ENCODE measurements at places on chromosomes 6 and 20.

DNA sequence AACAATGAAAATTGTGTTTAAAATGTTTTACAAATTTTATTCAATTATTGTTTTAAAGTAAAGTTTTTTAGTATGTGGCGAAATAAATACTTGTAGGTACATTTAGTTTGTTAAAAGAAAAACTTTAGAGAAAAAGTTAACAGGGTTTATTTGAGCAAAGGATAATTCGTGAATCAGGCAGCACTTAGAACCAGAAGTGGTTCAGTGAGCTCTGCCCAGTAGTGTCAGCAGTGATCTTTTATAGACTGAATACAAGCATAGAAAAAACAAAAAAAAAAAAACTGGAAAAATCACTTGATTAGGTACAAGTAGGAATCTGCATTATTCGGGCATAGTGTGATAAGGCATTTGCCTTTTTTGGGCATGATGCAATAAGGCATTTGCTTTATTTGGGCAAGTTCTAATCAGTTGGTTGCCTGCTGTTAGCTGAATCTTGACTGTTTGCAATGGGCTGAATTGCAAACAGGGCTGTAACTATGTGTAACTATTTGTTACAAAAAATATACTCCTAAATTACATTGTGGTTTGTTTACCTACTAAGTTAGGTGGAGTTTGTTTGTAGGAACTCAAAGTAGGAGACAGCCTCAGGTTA is 122.9 kb upstream of the MMS22L start:
- H3K4me1 ChIP-seq: no peaks in the 10 kb centered on the region
- peak; percentile 73 for DNase-seq
- no peaks in the 10 kb centered on the region for H3K36me3 ChIP-seq
- no peak overlapping the region for H3K4me3 ChIP-seq
- H3K27me3 ChIP-seq: no peaks in the 10 kb centered on the region

DNA sequence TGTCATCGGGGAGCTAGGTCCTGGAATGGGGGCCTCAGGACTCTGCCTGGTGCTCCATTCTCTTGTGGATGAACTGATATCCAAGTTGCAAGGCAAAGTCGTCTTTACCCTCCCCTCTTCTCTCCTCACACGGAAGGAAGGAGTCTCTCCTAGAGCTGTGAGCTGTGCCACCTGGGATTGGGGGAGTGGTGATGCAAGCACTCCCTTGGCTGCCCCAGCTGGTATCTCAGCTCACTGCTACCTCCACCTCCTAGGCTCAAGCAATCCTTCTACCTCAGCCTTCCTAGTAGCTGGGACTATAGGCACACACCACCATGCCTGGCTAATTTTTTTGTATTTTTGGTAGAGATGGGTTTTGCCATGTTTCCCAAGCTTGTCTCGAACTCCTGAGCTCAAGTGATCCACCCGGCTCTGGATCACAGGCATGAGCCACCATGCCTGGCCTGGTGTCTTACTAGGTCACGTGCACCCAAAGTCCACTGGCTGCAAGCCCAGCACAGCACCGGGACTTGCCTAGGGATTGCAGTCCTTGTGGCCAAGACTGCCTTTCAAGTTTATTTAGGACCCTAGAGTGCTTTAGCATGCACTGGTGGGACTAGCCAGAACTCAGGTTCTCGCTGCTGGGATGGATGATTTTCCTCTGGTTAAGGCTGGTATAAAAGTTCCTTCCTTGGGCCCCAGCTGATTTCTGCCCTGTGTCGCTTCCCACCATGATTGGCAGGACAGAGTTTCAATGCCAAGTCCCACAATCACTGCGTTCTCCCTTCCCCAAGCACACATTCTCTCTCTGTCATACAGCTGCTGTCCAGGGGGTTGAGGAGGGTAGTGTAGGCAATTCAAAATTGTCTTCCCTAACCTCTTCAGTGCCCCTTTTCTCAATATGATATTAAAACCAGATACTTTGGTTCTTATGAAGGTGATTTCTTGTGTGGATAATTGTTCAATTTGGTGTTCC is 33.5 kb downstream of the SMAP1 start:
- H3K4me1 ChIP-seq: no peaks in the 10 kb centered on the region
- H3K27ac ChIP-seq: no peak overlapping the region
- no peak overlapping the region for H3K4me3 ChIP-seq

DNA sequence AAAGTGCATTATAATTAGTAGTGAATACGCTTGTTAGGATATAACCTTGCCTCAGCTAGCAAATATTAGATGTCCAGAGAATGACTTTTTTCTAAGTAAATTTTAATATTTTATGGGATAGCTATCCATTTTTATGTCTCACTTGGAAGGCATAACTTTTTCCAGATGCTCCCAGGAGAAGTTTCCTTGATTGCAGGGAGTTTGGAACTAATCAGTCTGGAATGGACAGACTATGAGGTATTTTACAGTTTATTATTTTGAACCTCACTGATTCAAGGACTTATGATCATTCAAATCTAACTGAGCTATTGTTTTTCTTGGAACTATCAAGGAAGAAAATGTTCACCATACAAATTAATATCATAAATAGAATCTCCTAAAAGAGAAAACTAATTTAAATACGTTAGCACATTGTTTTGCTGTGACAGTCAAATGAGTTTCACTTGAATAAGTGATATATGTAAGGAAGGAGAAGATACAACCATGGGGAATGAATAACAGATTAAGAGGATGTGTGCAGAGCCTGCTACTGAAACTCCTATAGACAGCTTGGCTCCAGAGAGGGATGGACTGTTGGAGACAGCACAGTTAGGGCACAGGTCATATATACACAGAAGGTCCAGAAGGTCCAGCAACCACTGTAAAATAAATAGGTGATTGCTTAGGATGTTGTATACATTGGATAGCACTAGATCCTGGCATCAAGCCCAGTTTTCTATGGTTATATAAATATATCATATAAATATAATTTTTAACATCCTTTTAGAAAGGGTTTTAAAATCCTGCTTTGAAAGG is 20.6 kb upstream of the LCA5 start:
- H3K27me3 ChIP-seq: no peaks in the 10 kb centered on the region
- H3K4me3 ChIP-seq: no peak overlapping the region
- no peak overlapping the region for H3K27ac ChIP-seq
- H3K36me3 ChIP-seq: no peaks in the 10 kb centered on the region
- DNase-seq: no peak

DNA sequence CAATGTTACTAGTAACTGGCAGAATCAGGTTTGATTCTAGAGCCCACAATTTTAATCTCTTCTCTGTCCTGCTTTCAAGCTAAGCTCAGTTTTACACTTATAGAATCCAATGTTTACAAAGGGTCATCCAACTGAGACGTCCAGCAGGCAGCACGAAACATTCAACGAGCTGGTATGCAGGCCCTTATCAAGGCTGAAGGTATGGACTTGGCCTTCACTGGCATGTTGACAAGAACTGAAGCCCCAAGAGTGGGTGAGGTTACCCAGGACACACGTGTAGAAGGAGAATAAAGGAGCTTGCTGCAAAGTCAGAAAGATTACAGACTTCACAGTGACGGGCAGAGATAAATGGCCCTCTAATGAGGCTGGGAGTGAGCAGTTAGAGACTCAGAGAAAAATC is 187.4 kb downstream of the KIF16B start:
- H3K36me3 ChIP-seq: no peaks in the 10 kb centered on the region
- H3K27ac ChIP-seq: no peak overlapping the region
- no peak overlapping the region for H3K4me3 ChIP-seq
- no peaks in the 10 kb centered on the region for H3K4me1 ChIP-seq

DNA sequence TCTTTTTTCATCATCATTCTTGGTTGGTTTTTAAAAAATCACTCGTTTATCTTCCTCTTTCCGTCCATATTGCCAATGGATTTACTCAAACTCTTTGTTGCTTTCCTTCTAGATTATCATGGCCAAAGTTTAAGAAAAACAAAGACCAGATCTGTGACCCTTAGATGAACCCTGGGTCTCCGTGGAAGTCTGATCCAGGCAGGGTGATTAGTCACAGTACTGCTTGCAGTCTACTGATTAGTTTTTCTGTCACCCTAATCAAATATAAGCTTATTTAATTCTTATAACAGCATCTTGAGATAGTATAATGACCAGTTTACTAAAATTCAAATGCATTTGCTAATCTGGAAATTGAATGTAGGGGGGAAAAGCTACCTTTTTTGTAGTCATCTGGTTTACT is 6.0 kb upstream of the SMIM28 start:
- no peak overlapping the region for H3K27ac ChIP-seq
- no peak overlapping the region for H3K4me3 ChIP-seq
- no peaks in the 10 kb centered on the region for H3K36me3 ChIP-seq
- no peak for DNase-seq

GRCh38 chr6:124223611-124224345 is 420.1 kb downstream of the NKAIN2 start:
- H3K4me1 ChIP-seq: no peaks in the 10 kb centered on the region
- no peaks in the 10 kb centered on the region for H3K36me3 ChIP-seq
- H3K27me3 ChIP-seq: no peaks in the 10 kb centered on the region
- no peak overlapping the region for H3K4me3 ChIP-seq

DNA sequence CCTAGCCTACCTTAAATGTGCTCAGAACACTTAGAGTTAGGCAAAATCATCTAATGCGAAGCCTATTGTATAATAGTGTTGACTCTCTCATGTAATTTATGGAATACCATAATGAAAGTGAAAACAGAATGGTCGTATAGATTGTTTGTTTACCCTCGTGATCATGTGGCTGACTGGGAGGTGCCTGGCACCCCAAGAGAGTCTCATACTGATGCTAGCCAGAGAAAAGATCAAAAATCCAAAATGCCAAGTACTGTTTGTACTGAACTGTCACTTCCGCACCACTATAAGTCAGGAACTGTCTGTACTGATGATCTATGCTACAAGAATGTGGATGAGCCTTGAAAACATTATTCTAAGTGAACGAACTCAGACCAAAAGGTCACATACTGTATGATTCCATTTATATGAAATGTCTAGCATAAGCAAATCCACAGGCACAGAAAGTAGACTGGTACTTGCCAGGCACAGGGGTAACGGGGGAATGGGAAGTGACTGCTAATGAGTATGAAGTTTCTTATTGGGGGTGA is 22.4 kb downstream of the ZMYND8 start:
- no peak overlapping the region for H3K4me3 ChIP-seq
- H3K4me1 ChIP-seq: peaks cover 10% of the 10 kb centered on the region
- H3K36me3 ChIP-seq: no peaks in the 10 kb centered on the region
- DNase-seq: no peak
- H3K27ac ChIP-seq: no peak overlapping the region

DNA sequence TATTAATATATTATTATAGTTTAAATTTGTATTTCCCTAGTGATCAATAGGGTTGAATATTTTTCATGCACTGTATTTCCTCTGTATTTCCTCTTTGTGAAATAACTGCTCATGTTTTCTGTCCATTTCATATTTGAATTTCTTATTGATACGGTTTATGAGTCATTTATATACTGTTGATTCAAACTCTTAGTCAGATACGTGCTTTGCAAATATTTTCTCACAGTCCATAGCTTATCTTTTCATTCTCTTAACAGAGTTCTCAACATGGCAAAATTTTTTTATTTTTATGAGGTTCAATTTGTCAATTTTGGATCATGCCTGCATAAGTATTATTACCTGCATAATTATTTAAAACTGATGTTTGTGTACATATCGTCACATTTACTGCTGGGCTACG is 329.6 kb downstream of the HAO1 start:
- H3K4me1 ChIP-seq: no peaks in the 10 kb centered on the region
- no peaks in the 10 kb centered on the region for H3K36me3 ChIP-seq
- H3K27me3 ChIP-seq: no peaks in the 10 kb centered on the region
- no peak overlapping the region for H3K27ac ChIP-seq
- H3K4me3 ChIP-seq: no peak overlapping the region

DNA sequence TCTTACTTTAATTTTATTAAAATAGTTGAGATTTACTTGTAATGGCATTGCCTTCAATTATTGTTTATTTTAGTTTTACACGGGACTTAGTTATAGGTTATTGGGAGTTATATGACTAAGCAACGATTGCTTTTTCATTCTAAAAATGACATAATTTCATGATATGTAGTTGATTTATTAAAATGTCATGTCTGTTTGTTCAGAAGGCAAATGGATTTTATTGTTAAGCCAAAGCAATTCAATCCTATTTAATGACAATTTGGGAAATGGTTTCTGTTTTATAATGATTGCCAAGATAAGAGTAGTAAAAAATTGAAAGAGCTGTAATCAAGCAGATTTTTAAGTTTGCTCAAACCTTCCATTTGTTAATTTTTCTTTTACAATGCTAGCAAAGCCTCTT is 74.7 kb downstream of the PHACTR2 start:
- H3K4me1 ChIP-seq: peaks cover 4% of the 10 kb centered on the region
- no peak overlapping the region for H3K4me3 ChIP-seq
- H3K36me3 ChIP-seq: no peaks in the 10 kb centered on the region
- H3K27me3 ChIP-seq: no peaks in the 10 kb centered on the region

GRCh38 chr6:135481783-135482369 is 15.7 kb downstream of the AHI1 start:
- no peak overlapping the region for H3K4me3 ChIP-seq
- H3K36me3 ChIP-seq: peaks cover 2% of the 10 kb centered on the region
- no peak for DNase-seq
- H3K27ac ChIP-seq: no peak overlapping the region
- no peaks in the 10 kb centered on the region for H3K27me3 ChIP-seq
- H3K4me1 ChIP-seq: no peaks in the 10 kb centered on the region

GRCh38 chr6:148932731-148933130 is 185.9 kb downstream of the UST start:
- H3K27me3 ChIP-seq: no peaks in the 10 kb centered on the region
- H3K27ac ChIP-seq: no peak overlapping the region
- H3K36me3 ChIP-seq: no peaks in the 10 kb centered on the region
- DNase-seq: no peak
- no peak overlapping the region for H3K4me3 ChIP-seq
- H3K4me1 ChIP-seq: no peaks in the 10 kb centered on the region

GRCh38 chr20:4493386-4493785 is 228.3 kb upstream of the PRND start:
- no peak for DNase-seq
- H3K36me3 ChIP-seq: no peaks in the 10 kb centered on the region
- H3K4me1 ChIP-seq: no peaks in the 10 kb centered on the region
- no peak overlapping the region for H3K4me3 ChIP-seq

GRCh38 chr6:70312165-70312745 is 9.4 kb upstream of the COL9A1 start:
- H3K4me1 ChIP-seq: no peaks in the 10 kb centered on the region
- no peaks in the 10 kb centered on the region for H3K36me3 ChIP-seq
- peak; percentile 37 for DNase-seq
- H3K27me3 ChIP-seq: no peaks in the 10 kb centered on the region
- H3K27ac ChIP-seq: no peak overlapping the region

DNA sequence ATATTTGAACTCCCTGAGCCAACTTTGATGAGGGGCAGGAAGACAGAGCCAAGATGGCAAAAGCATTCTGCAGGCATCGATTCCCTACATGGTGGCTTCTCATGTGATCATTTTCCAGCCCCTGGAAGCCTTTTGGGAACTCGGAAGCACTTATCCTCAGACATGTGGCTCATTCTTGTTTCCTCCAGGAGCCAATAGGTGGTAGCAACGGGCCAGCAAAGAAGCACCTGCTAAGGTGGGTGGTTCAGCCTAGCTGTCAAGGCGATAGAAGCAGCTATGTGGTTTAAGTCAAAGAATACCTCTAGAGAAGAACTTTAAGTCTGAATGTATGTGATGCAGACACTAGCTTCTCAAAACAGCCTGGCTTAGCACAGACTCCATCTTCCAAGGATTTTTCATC is 64.9 kb upstream of the PAX1 start:
- H3K4me1 ChIP-seq: no peaks in the 10 kb centered on the region
- no peak overlapping the region for H3K4me3 ChIP-seq
- no peaks in the 10 kb centered on the region for H3K36me3 ChIP-seq
- no peak overlapping the region for H3K27ac ChIP-seq
- DNase-seq: peak; percentile 82

All from mesendoderm (in vitro differentiated cells).